ENCODE measurements at places on chromosomes 12 and 14.

DNA sequence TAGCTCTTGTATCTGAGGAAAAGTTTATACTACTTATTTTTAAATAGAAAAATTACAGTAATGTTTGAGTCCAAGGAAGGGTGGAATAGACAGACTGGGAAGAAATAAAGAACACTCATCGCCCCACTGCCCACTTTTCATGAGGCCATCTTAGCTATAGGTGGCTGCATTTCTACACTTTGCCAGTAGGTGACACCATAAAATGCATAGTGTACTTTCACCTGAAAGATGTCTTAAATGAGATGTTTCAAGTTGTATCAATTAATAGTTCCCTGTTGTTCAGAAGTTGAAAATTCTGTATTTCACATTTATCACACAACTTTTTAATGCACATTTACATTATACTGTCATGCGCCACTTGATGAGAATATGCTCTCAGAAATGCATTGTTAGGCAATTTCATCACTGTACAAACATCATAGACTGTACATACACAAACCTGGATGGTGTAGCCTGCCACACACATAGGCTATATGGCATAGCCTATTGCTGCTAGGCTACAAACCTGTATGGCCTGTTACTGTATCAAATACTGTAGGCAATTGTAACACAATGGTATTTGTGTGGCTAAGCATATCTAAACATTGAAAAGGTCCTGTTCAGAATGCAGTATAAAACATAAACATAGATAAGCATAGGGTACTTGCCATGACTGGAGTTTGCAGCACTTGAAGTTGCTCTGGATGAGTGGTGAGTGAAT, 27.6 kb downstream of the PMCH start:
- DNase-seq = no peak

DNA sequence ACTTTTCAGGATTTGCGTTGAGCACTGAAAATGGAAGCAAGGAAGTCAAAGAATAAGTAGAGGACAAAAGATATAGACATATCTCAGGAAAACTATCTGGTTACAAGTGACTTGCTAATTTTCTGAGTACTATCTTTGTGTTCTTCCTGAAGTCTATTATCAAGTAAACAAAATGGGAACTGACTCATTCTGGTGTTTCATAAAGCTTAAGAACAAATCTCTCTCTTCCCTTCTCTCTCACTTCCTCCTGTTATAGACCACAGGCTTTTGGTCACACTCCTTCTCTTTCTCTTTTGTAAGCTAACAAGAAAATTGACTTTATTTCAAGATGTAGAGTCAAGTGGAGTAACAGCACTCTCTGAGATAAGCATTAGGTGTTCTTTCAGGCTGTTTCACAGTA, 406.6 kb upstream of the SYT1 start:
- DNase-seq = no peak

- DNase-seq = no peak
Measured at GRCh38 chr14:35492569-35493014, 41.4 kb upstream of the INSM2 start.

DNA sequence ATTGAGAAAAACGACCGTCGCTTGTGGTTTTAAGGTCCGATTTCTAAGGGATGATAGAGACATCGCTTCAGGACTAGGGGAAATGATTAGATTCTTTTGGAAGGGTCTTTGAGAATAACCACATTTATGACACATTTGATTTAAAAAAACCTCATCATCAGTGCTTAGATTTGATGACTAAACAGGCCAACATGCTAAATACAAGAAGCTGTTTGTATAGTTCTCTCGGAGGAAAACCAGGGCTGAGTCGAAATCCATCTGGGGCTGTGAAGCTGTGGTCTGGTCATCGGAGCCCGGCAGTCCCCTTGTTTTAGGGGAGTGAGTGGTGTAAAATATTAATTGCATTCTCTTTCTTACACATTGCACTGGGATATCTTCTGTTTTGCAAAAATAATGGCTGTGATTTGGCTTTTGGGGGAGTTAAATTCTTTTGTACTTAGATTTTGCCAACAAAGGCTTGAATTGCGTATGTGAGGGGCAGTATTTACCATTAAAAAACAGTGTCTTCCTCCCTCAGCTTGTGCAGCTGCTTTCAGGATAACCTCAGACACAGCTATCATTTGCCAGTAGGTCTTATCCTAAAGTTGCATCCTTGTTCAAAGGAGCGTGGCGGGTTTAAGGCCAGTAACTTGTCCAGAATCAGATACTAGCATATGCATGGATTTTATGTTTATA, 550 bp downstream of the GNG2 start:
- no peak for DNase-seq

DNA sequence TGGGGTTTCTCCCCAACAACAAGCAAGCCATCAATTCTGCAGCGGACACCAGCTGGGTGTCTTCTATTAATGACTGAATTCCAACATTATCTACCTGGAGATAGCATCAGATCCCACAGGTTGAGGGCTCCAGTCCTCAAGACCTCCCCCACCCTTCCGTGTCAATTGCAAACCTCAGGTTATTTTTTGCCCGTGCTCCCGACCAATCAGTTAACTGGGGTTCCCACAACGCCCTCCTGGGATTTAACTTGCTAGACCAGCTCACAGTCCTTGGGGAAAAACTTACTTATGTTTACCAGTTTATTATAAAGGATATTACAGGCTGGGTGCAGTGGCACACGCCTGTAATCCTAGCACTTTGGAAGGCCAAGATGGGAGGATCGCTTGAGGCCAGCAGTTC, 9.7 kb downstream of the DICER1 start:
- no peak for DNase-seq

DNA sequence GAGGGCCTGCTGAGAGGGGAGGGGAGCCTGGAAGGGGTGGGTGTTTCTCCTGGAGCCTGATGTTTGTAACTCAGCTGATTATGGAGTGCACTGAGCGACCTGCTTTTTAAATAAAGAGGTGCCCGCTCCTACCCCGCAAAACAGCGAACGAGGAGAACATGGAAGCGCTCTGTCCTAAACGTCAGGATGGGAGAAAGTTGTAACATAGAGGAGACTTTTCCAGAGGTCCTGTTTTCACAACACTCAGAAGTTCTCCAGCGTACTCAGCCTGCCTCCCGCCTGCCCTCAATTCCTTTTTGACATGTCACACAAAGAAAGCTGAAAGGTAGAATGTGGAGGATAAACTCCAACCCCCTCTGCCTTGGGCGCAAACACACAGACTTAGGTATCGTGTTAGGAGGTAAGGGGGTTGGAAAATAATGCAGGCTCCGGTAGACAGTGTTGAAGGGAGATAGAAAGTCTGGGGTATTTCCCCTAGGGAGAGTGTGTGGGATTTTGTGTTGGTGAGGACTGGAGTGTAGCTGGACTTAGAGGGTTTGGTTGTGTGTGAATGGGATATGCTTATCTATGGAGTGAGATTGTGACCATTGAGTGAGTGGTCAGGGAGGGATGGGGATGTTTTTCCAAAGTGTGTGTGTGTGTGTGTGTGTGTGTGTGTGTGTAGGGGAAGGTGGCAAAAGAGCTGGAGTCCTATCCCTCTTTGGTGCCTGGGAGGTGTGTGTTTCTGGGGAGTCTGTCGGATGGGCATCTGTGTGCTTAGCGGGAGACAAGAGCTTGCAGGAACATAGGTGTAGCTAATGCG, 2.1 kb downstream of the NTF3 start:
- DNase-seq = no peak

- peak; percentile 23 for DNase-seq
Measured at GRCh38 chr12:92208613-92209121, 63.0 kb upstream of the BTG1 start.

DNA sequence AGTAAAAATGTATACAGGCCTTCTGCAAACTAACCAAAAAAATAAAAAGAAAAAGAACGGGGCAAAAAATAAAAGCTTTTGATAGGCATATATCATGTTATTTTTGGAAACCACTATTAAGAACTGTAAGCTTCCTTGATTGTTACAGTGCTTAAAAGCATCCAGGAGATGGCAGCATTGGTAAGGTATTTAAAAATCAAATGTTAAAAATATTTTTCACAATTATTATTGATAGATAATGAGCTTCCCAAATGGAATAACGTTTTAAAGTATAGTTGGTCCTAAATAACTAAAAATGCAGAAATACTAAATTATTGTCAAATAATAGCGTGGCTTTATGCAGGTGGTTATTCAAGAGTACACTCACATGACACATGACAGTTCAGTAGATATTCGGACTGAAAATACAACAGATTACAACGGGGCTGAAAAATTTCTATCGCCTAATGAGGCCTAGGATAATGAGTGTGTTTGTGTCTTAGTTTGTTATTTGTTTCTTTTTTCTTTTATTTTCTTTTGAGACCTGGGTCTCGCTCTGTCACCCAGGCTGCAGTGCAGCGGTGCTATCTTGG, 127.2 kb upstream of the ATF7IP start:
- DNase-seq = no peak

DNA sequence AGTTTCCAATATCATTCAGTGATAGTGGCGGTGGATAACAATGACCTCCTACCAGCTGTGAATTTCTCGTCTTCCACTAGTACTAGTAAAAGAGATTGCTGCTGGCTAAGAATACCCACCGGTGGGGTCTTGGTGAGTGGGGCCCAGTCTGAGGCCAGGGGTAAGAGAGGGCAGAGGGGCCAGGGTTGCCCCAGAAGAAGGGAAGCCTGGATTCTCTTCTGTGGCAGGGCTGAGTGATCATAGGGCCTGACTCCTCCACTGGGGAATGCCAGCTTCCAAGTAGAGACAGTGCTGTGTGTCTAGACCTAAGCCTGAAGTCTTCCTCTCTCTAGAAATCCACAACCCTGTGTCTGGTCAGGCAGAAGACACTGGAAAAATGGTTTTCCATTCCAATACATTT, 5.8 kb upstream of the TMEM63C start:
- no peak for DNase-seq

DNA sequence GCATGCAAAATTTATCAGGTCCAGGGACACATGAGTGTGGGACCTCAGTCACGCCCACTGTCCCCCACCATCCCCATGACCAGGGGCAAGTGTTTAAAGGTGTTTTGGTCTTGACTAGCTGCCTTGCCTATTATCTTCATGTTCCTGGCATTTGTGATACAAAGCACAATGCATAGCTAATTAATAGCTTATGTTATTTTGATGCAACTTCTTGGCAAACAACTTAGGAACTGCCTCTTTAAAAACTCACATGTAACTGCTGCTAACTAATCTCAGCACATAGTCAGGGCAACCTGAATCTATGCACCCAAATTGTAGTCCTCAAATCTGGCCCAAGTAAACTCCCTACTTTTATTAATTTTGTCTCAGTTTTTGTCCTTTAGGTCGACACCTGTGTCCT, 7.4 kb upstream of the OR6J1 start:
- DNase-seq = no peak
